ENCODE measurements at places on chromosomes 7 and 10.

- DNase-seq = no peak
Measured at GRCh38 chr7:79282882-79283602, 170.4 kb downstream of the MAGI2 start.

DNA sequence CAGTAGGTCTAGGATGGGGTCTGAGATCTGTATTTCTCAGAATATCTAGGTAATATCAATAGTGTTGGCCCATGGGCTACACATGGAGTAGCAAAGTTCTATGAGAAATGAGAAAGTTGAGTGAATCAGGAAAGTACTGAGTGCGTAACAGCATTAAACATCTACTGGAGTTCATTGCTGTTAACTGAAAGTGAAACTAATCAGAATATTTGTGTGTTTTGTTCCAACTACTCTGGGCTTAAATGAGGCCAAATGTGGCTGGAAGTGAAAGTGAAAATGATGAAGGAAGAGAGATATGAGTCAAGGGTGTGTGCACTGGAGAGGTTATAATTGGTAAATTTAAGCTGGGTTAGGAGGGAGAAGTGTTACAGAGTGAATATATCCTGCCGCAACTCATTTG is 46.5 kb downstream of the TMEM106B start:
- DNase-seq = peak; percentile 14

GRCh38 chr10:106242301-106242700 is 922.2 kb downstream of the SORCS1 start:
- no peak for DNase-seq

- DNase-seq = no peak
Measured at GRCh38 chr10:129946859-129947258, 17.2 kb downstream of the EBF3 start.

DNA sequence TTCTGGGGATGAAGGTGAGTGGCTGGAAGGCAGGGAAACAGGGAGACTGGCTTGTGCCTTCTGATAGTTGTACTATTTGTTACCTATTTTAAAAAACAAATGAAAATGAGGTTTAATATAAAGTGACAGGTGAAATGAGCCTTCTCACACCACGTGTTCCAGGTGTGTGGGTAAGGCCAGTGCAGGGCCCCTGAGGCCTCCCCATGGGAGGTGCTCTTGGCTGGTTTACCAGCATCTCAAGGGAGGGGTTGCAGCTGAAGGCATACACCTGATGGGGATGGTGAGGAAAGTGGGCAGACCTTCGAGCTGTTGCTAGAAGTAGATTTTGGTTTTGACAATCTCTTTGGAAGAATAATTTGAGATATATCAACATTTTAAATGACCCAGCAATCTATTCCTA is 103.6 kb downstream of the ARHGAP22 start:
- no peak for DNase-seq

- DNase-seq = no peak
Measured at GRCh38 chr7:134747326-134747725, 32.1 kb upstream of the CALD1 start.

- DNase-seq = no peak
Measured at GRCh38 chr7:50207251-50207564, 97.3 kb upstream of the IKZF1 start.

GRCh38 chr7:51660516-51660915 is 343.9 kb upstream of the COBL start:
- DNase-seq = no peak

- no peak for DNase-seq
Measured at GRCh38 chr10:62043421-62044021, 142.0 kb downstream of the ARID5B start.

All from activated CD4-positive, alpha-beta T cell treated with anti-CD3 and anti-CD28 coated beads for 48 hours (primary cell).